ENCODE measurements at places on chromosomes 2 and 18.

DNA sequence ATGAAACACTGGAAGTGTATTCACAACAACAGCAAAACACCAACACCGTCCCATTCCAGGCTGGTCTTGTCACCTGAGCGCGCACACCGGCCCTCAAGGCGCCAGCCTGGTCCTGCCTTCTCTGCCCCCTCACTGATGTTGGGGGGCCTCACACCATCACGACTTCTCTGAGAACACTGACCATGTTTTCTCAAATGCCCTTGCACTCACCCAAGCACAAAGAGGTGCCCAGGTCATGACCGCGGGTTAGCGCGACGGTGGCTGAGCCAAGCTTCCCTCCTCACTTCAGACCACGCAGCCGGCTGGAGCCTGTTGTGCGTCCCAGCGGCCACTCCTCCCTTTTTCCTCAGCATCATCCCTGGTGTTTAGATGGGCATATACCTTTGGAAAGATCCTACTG is 101.3 kb upstream of the SALL3 start:
- no peak for DNase-seq

- DNase-seq = no peak
These were observed 565.5 kb downstream of the CCDC85A start for GRCh38 chr2:56749152-56749752.

DNA sequence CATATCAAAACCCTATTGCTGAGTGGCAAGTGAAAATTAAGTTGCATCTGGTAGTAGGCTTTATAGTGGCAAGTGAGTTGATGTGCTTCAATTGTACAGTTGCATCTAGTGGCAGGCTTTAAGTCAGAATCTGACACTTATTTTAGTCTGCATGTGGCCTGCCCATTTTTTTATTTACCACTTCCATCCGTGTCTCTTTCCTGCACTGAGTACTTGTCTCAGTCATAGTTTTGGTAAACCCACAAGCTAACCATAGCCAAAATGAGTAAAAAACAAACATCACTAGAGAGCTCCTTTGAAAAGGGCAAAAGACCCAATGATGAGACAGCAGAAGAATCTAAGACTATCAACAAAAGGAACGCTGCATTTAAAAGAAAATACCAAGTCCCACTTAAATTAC is 96.0 kb upstream of the CRACDL start:
- no peak for DNase-seq

DNA sequence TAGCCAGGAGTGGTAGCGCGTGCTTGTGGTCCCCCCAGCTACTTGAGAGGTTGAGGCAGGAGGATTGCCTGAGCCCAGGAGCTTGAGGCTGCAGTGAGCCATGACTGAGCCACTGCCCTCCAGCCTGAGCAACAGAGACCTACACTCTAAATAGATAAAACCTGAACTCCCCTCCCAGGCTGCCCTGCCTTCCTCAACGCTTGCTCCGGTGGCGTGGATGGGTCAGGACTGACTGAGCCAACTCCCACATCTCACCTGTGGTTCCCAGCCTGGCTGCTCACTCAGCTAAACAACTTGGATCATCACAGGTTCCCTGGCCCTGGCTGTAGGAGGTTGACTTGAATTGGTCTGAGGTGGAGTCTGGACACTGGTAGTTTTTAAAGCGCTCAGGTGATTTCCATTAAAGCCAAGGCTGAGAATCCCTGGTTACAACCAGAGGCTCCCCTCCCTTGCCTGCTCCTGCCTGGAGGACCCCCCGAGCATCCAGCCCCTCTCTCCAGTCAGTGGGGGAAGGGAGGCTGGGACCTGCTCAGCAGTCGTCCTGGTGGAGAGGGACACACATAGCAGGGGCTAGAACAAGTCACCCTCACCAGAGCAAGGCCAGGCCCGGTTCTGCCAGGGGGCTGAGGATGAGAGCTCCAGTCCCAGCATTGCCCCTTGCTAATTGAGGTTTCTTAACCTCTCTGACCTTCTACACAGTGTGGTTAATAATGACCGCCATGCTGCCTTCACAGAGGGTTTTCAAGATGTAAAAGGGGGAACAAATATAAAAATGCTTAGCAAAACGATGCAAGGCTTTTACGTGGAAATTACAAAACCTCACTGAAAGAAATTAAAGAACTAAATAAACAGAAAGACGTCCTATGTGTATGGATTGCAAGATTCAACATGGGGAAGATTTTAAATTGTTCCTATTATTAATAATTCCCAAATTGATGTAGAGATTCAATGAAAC is 46.9 kb upstream of the TAF1B start:
- no peak for DNase-seq

- DNase-seq = no peak
These were observed 60.8 kb downstream of the CRACDL start for GRCh38 chr2:98875081-98875728.

- no peak for DNase-seq
These were observed 25.7 kb upstream of the XIRP2 start for GRCh38 chr2:166862468-166863132.

GRCh38 chr2:131076707-131077106 is 16.6 kb downstream of the FAM168B start:
- DNase-seq = no peak

DNA sequence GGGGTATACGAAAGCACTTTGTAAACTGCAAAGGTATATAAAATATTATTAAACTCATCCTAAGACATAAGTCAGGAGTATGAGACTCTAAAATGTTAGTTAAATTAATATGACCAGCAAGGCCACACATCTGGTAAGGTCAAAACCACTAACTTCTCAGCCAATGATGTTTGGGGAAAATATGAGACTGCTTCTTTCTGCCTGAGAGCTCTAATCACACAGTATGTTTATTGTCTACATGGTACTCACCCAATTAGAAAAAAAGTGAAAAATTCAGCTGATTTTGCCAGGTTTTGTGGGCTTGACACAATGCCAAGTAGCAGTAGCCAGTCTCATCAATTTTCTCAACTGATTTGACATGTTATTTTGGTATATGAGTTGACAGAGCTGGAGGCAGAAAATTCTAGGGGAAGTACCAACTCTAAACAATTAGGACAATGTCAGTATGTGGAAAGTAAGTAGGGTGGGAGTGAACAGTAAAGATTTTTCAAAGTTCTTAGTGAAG is 87.3 kb downstream of the ALK start:
- no peak for DNase-seq

DNA sequence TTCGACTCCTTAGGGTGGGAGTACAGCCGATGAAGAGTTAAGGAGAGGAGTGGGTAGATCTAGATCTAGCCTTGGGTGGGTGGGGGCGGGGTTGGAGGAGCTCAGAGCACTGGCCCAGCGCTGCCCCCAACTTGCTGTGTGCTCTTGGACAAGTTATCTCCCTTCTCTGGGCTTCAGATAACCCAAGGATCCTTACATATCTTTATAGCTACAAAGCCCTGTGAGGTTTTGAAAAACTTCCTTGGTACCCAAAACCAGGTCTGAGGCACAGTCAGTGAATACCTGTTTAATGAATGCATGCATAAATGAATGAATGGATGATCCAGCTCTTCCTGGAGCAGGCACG is 1.3 kb upstream of the ODC1 start:
- DNase-seq = no peak

Measured in stimulated activated CD8-positive, alpha-beta memory T cell treated with anti-CD3 and anti-CD28 coated beads, Interleukin-7, amount 100 ng/mL, for 1 hour (primary cell).